ENCODE measurements at places on chromosomes 7 and 10. TPM values are rescaled to one million over a fixed set of nuclear protein-coding genes. Genes with fewer than 3 reads are reported as not detected.
A peak's percentile ranks its signal among the peaks of the same experiment; 100 is the strongest.

DNA sequence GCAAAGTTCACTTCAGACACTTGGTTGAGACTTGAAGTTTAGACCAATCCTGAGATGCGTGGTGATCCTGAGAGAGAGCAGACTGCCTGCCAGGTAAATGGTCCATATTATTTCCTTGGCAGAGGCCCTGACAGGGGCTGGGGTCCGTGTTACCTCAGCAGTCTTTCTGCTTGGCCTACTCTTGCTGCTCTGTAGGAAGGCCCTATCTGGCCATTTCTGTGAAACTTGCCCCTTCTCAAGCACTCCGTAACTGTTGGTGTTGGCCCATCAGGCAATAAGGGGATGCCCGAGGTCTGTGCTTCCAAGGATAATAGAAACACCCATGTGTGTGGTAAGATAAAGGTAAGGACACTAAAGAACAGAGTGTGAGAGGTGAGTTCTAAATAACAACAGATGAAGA, 20.0 kb downstream of the LOXL4 start:
- H3K27ac ChIP-seq, result no peak overlapping the region
- no peaks in the 10 kb centered on the region for H3K27me3 ChIP-seq
- H3K4me3 ChIP-seq, result no peak overlapping the region

GRCh38 chr7:11436316-11436715, 395.7 kb downstream of the THSD7A start:
- H3K27me3 ChIP-seq, result no peaks in the 10 kb centered on the region
- no peak overlapping the region for H3K4me3 ChIP-seq
- H3K4me1 ChIP-seq, result no peaks in the 10 kb centered on the region
- no peak overlapping the region for H3K27ac ChIP-seq

- H3K36me3 ChIP-seq, result no peaks in the 10 kb centered on the region
- no peaks in the 10 kb centered on the region for H3K27me3 ChIP-seq
- DNase-seq, result no peak
These were observed 4.6 kb downstream of the MGMT start for GRCh38 chr10:129471447-129472175.

GRCh38 chr7:38310591-38311101, 37.2 kb upstream of the TARP start:
- H3K4me3 ChIP-seq, result no peak overlapping the region
- peak; percentile 79 for DNase-seq
- no peaks in the 10 kb centered on the region for H3K4me1 ChIP-seq
- H3K27me3 ChIP-seq, result no peaks in the 10 kb centered on the region
- H3K36me3 ChIP-seq, result no peaks in the 10 kb centered on the region
- H3K27ac ChIP-seq, result no peak overlapping the region

DNA sequence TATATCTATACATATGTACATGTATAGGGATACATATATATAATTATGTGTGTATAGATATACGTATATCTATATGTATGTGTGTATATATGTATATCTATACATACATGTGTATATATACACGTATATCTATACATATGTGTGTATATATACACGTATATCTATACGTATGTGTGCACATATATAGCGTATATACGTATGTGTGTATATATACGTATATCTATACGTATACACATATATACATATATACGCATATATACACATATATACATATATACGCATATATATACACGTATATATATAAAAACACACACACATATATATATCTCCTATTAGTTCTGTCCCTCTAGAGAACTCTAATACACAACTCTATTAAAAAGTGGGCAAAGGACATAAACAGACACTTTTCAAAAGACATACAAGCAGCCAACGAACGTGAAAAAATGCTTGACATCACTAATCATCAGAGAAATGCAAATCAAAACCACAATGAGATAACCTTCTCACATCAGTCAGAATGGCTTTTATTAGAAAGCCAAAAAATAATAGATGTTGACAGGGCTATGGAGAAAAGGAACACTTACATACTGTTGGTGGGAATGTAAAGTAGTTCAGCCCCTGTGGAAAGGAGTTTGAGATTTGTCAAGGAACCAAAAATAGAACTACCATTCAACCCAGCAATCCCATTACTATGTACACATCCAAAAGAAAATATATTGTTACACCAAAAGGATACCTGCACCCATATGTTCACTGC, 22.0 kb upstream of the TMEM120A start:
- H3K27me3 ChIP-seq, result no peaks in the 10 kb centered on the region
- no peaks in the 10 kb centered on the region for H3K4me1 ChIP-seq
- no peak overlapping the region for H3K27ac ChIP-seq
- no peak overlapping the region for H3K4me3 ChIP-seq
- H3K36me3 ChIP-seq, result no peaks in the 10 kb centered on the region
- no peak for DNase-seq

DNA sequence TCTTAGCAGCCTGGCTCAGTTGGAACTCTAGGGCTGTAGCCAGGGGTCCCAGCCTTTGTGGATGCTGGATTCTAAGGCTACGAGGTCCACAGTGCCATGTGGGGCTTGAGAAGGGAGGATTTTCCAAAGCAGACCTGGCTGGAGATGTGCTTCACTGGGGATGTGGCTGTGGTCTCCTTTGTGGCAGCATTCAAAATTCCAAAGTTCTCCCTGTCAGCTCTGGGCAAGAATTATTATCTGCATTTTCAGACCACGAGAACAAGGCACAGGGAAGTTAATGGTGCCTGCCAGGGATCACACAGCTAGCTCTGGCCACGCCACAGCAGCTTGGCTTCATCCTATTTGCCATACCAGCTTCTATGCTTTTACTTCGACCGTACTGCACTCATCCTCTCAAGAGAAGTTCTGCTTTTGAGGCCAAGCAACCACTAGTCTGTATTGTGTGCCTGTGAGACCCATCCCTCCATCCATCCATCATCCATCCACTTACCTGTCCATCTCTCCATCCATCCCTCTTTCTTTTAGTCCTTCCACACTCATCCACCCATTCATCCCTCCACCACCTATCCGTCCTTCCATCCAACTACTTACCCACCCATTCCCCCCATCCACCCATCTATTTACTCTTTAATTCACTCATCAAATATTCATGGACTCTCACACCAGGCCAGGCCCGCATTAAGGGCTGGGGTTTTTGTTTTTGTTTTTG, 71.5 kb downstream of the ZMIZ1 start:
- no peak overlapping the region for H3K27ac ChIP-seq
- peaks cover 2% of the 10 kb centered on the region for H3K36me3 ChIP-seq
- H3K27me3 ChIP-seq, result no peaks in the 10 kb centered on the region
- H3K4me1 ChIP-seq, result no peaks in the 10 kb centered on the region
- H3K4me3 ChIP-seq, result no peak overlapping the region

Gene RTKN2
- total RNA-seq, result 0.21 TPM

Gene CCDC172
- total RNA-seq, result not detected

Gene DPCD
- 5.5 TPM for total RNA-seq

Data from aorta (tissue), 5 donors.